Tibial nerve (tissue), 4 donors: ENCODE measurements at places on chromosomes 6 and 20.

DNA sequence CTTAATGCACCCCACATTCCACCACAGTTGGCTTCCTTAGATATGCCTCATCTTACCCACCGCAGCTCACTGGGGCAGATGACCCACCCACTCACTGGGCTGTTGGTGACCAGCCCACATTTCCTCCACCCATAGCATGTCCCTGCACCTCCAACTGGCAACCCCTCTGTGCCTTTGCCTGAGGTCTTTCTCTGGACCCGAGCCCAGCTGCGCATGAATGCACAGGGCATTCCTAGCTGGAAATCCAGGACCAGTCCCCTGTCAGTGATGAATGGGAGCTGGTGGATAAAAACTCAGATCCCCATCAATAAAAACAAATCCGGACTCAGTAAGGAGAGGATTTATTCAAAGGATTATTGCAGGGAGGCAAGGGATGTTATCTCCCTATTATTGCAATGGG is 75.0 kb downstream of the ISM1 start:
- no peaks in the 10 kb centered on the region for H3K4me1 ChIP-seq
- no peak overlapping the region for H3K27ac ChIP-seq
- no peak for DNase-seq
- no peaks in the 10 kb centered on the region for H3K36me3 ChIP-seq
- H3K27me3 ChIP-seq, result no peaks in the 10 kb centered on the region
- no peak overlapping the region for H3K4me3 ChIP-seq

DNA sequence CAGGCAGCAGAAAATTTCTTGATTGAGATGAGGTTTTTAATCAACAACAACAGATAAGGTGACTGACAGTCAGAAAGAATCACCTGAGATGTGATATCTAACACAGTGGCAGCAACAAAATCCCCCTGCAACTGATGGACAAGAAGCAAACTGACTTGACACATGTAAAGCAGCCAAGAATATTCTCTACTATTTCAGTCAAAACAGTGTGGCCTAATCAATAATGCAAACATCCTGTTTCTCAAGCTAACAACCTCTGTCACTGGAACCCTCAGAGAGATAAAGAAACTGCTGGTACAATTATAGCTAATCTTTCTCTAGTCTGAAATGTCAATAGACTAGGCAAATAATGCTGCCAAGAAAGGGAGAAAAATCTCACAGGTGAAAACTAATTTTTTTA is 4.6 kb upstream of the CGA start:
- no peak overlapping the region for H3K4me3 ChIP-seq
- no peaks in the 10 kb centered on the region for H3K4me1 ChIP-seq
- no peaks in the 10 kb centered on the region for H3K27me3 ChIP-seq
- no peak overlapping the region for H3K27ac ChIP-seq

DNA sequence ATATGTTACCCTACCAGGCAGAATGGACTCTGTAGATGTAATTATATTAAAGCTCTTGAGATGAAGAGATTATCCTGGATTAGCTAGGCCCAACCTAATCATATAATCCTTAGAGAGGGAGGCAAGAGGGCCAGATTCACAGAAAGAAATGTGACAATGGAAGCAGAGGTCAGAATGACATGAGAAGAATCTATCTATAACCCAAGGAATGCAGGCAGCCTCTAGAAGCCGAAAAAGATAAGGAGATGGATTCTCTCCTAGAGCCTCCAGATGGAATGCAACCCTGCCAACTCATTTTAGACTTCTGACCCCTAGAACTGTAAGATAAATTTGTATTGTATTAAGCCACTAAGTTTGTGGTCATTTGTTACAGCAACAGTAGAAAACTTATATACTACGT is 12.3 kb downstream of the PXT1 start:
- no peak overlapping the region for H3K27ac ChIP-seq
- H3K27me3 ChIP-seq, result no peaks in the 10 kb centered on the region
- H3K4me3 ChIP-seq, result no peak overlapping the region
- DNase-seq, result no peak

DNA sequence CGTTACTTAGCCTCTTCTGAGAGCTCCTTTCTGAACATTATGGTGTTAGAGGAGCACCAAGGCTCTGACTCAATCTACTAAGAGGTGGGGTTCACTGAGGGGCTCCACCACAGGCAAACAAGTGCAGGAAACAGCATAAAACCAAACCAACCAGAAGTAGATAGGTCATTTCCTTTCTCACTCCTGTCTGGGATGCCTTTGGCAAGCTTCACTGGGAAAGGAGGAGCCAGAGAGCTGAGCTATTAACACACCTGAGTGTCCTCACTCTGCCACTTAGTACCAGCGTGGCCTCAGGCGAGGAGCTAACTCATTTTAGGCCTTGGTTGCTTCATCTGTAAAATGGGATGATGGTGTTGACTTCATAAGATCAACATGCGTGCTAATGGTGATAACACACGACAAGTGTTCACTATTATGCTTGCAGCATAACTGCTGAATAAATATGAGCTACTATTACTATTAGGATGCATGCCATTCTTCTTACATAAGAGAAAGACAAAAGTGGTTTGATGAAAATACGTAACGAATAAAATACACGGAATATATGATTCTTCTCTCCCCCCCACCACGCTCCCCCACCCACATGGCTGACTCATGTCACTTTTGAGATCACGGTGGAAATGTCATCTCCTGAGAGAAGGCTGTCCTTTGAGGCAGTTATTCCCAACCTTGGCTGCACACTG is 185.4 kb downstream of the BCAS1 start:
- no peaks in the 10 kb centered on the region for H3K4me1 ChIP-seq
- H3K4me3 ChIP-seq, result no peak overlapping the region
- no peak overlapping the region for H3K27ac ChIP-seq
- H3K27me3 ChIP-seq, result no peaks in the 10 kb centered on the region
- no peaks in the 10 kb centered on the region for H3K36me3 ChIP-seq

DNA sequence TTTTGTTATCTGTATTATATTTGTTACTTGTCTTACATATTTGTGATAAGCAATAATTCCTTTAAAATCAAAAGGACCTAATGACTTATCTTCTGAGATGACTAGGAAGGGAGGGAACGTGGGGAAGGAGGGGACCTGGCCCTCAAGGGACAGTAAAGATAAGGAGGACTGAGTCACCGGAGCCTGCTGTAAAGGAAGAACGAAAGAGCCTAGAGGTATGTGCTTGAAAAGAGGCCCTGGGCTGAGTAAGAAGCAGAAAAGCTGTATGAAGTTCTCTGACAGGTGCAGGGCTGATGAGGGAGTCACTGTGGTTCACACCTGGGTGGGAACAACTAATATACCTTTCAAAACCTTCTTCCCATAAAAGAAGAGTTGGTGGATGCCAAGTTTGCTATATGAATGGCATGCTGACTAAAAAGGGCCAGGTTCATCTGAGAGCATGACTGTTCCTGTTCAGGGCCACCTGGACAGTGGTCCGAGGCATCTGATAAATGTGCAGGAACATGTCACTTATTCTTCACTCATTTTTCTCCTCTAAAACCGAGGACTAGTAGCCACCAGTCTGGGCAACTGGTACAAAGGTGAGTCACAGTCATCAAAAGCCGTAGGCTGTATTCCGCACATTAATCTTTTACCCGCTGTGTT is 111.3 kb downstream of the TNFAIP3 start:
- no peak overlapping the region for H3K4me3 ChIP-seq
- H3K36me3 ChIP-seq, result no peaks in the 10 kb centered on the region
- H3K27ac ChIP-seq, result no peak overlapping the region
- no peaks in the 10 kb centered on the region for H3K4me1 ChIP-seq

- no peak overlapping the region for H3K27ac ChIP-seq
- H3K27me3 ChIP-seq, result no peaks in the 10 kb centered on the region
- no peak overlapping the region for H3K4me3 ChIP-seq
- no peaks in the 10 kb centered on the region for H3K4me1 ChIP-seq
Measured at GRCh38 chr6:45864651-45865050, 151.0 kb downstream of the CLIC5 start.

DNA sequence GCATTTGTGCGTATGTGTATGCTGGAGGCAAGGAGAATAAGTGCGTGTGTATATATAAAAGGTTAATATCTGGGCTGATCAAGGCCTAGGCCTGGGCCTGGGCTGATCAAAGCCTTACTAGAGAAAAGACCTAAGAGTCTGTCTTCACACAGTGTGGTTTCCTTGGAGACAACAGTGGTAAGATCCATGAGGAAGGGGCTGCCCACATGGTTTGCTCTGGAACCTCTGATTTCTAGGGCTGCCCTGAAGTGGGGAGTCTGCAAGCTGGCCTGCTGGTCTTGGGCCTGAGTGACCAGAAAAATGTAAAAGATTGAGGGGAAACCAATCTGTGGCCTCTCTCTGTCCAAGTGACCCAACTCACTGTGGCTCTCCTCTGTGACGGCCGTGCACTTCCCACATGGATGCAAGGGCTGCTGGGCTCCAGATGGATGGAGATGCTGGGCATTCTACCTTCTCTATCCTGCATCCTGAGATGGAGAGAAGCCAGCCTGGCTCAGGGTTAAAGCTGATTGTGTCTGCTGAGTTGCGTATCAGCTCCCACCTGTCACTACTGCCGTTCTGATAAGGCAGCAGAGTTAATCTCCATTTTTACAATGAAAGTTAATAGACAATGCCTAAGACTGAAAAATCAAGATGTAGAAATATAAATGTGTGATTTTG is 90.3 kb upstream of the NXT1 start:
- peaks cover 18% of the 10 kb centered on the region for H3K4me1 ChIP-seq
- H3K36me3 ChIP-seq, result no peaks in the 10 kb centered on the region
- no peak for DNase-seq
- H3K27me3 ChIP-seq, result no peaks in the 10 kb centered on the region
- no peak overlapping the region for H3K27ac ChIP-seq

DNA sequence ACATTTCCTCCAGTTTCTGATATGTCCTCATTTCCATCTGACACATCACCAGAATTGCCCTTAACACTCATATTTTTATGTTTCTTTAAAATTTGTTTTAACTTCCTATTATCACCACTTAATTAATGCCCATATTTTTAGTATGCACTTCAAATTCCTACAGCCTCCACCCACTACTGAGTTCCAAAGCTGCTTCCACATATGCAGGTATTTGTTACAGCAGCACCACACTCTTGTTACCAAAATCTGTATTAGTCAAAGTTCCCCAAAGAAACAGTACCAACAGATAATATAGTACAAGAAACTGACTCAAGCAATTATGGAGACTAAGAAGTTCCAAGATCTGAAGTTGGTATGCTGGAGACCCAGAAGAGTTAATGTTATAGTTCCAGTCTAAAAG is 340.4 kb downstream of the GRIK2 start:
- no peak overlapping the region for H3K27ac ChIP-seq
- H3K4me1 ChIP-seq, result no peaks in the 10 kb centered on the region
- no peak overlapping the region for H3K4me3 ChIP-seq

DNA sequence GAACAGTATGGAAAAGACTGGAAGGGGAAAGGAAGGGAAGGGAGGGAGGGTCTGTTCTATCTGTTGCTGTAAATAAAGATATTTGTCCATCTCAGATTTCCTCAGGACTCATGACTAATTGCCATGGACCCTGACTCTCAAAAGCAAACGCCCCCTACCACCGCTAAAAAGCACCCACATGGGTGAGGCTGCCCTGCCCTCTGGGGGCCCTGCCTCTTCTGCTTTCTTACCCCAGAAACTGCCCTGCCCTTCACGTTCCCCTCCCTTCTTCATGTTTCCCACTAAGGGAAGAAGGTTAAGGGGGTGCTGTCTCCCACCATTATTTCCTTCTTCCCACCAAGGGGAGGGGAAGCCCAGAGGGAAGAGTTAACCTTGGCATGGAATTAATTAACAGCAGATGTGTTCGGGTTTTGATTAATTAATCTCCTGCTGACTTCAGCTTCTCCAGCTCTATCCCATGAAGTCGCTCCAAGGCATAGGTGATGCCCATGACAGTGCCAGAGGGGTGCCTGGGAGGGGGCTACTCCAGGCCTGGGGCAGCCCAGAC is 16.0 kb downstream of the MDFI start:
- H3K4me3 ChIP-seq, result no peak overlapping the region
- no peaks in the 10 kb centered on the region for H3K4me1 ChIP-seq
- peaks cover 8% of the 10 kb centered on the region for H3K27me3 ChIP-seq
- no peak overlapping the region for H3K27ac ChIP-seq
- no peak for DNase-seq

GRCh38 chr6:17336425-17336824 is 55.3 kb downstream of the RBM24 start:
- no peak overlapping the region for H3K4me3 ChIP-seq
- no peaks in the 10 kb centered on the region for H3K4me1 ChIP-seq
- no peak overlapping the region for H3K27ac ChIP-seq

DNA sequence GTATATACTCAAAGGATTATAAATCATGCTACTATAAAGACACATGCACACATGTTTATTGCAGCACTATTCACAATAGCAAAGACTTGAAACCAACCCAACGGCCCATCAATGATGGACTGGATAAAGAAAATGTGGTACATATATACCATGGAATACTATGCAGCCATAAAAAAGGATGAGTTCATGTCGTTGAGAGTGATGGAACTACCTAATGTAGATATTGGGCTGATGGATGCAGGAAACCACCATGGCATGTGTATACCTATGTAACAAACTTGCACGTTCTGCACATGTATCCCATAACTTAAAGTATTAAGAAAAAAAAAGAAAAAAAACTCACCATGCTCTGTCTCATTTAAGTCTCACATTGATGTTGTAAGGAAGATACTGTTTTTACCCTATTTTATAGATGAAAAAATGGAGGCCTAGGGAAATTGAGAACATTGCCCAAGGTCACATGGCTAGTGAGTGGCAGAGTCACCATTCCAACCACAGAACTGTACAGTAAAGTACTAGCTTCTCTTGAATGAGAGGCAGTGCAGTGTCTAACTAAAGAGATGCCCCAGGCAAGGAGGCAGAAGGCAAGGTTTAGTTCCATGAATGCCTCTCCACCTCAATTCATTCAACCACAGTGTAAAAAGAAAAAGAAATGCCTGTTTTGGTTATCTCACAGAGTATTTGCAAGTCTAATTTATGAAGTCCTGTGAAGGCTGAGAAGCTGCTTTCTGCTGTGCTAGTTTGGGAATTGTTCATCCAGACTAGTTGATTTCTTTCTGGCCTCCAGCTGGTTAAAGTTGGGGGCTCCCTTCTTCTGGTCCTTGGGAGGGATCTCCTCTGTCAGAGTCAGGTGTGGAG is 68.2 kb downstream of the FIG4 start:
- DNase-seq, result no peak
- H3K4me3 ChIP-seq, result no peak overlapping the region
- H3K36me3 ChIP-seq, result no peaks in the 10 kb centered on the region
- no peak overlapping the region for H3K27ac ChIP-seq
- no peaks in the 10 kb centered on the region for H3K4me1 ChIP-seq
- H3K27me3 ChIP-seq, result no peaks in the 10 kb centered on the region

GRCh38 chr6:118981884-118982574 is 47.1 kb upstream of the MCM9 start:
- H3K27ac ChIP-seq, result no peak overlapping the region
- H3K27me3 ChIP-seq, result no peaks in the 10 kb centered on the region
- H3K4me1 ChIP-seq, result no peaks in the 10 kb centered on the region
